ENCODE measurements at places on chromosomes 7 and 10.
A peak's percentile ranks its signal among the peaks of the same experiment; 100 is the strongest.

- no peak for DNase-seq
Measured at GRCh38 chr7:51346126-51346525, 29.5 kb upstream of the COBL start.

DNA sequence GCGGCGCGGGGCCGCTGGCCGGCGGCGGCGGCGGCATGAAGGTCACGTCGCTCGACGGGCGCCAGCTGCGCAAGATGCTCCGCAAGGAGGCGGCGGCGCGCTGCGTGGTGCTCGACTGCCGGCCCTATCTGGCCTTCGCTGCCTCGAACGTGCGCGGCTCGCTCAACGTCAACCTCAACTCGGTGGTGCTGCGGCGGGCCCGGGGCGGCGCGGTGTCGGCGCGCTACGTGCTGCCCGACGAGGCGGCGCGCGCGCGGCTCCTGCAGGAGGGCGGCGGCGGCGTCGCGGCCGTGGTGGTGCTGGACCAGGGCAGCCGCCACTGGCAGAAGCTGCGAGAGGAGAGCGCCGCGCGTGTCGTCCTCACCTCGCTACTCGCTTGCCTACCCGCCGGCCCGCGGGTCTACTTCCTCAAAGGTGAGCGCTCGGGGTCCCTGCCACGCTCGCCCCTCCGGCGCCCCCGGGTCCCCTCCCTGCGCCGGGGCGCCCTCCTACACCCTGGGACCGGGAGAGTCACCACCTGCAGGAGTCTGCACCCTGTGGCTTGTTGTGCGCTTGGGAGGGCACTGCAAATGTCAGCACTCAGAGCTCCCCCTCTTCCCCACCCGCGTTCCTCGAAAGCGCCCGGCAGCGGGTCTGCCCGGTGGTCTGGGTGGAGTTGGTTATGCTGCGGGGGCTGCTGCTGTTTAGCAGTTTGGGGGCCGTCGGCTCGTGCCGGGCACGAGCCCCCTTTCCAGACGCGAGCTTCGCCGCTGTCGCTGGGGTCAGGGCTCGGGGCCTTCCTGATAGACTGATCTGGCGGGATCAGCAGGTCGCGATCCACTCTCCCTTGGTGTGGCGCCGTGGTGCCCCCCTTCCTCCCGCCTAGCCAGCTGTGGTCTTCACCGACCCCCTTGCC is 627 bp downstream of the DUSP5 start:
- peak; percentile 70 for DNase-seq

- DNase-seq = no peak
Measured at GRCh38 chr7:158343526-158343925, 244.1 kb downstream of the PTPRN2 start.

GRCh38 chr10:48982584-48982983 is 42.9 kb upstream of the LRRC18 start:
- no peak for DNase-seq

- peak; percentile 85 for DNase-seq
Measured at GRCh38 chr10:77965294-77965693, 38.7 kb upstream of the DLG5 start.

- DNase-seq = no peak
Measured at GRCh38 chr10:55766212-55766611, 594.8 kb downstream of the ZWINT start.

DNA sequence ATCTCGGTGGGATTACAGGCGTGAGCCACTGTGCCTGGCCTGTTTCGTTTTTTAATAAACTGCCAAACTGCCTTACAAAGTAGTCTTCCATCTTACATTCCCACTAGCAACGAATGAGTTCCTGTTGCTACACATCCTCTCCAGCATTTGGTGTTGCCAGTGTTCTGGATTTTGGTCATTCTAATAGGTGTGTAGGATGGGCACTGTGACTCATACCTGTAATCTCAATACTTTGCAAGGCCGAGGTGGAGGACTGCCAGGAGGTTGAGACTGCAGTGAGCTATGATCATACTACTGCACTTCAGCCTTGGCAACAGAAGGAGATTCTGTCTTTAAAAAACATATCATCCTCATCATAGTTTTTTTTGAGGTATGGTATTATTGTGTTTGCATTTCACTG is 21.4 kb upstream of the RSBN1L start:
- peak; percentile 70 for DNase-seq

GRCh38 chr10:10977978-10978377 is 39.7 kb upstream of the CELF2 start:
- DNase-seq = peak; percentile 13

- no peak for DNase-seq
Measured at GRCh38 chr7:158042156-158042880, 545.3 kb downstream of the PTPRN2 start.

GRCh38 chr7:72092769-72093168 is 319.4 kb downstream of the CALN1 start:
- DNase-seq = no peak

DNA sequence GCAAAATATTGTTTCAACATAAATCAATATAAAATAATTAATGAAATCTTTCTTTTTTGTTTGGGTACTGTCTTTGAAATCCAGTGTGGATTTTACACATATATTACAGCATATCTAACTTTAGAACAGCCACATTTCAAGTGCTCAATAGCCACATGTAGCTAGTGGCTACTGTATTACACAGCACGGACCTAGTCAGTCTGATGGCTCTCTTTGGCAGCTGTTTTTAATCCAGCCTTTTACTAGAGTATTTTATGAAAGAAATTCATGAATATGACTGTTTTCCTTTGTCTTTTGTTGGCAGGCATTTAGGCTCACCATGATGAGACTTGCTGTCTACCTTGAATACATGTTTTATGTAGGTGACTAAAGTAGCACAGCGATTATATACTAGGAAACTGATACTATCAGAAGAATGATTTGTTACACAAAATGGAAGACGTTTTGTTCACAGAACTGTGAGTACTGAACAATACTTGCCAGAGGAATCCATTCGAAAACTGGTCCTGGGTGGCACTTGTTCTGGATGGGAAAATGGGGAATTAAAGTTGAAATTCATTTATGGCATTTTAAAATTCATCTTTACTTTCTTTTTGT is 386.7 kb downstream of the PHTF2 start:
- no peak for DNase-seq

DNA sequence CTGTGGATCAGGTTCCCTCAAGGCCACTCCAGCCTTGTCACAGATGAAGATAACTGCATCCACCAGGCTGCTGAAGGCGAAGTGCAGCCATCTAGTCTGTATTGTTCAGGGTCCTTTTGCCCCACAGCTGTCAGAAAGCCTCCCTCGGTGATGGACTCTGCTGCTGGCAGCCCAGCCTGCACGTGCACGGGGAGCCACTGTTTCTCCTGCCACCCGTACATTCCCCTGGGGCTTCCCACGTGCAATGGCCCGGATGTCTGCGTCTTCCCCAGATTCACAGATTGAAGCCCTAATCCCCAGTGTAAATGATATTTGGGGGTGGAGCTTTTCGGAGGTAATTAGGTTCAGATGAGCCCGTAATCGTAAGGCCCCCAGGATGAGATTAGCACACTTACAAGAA is 46.6 kb upstream of the VIPR2 start:
- no peak for DNase-seq

GRCh38 chr10:51230887-51231585 is 156.7 kb downstream of the PRKG1 start:
- DNase-seq = no peak

- no peak for DNase-seq
Measured at GRCh38 chr10:125985557-125986240, 89.3 kb downstream of the FANK1 start.

DNA sequence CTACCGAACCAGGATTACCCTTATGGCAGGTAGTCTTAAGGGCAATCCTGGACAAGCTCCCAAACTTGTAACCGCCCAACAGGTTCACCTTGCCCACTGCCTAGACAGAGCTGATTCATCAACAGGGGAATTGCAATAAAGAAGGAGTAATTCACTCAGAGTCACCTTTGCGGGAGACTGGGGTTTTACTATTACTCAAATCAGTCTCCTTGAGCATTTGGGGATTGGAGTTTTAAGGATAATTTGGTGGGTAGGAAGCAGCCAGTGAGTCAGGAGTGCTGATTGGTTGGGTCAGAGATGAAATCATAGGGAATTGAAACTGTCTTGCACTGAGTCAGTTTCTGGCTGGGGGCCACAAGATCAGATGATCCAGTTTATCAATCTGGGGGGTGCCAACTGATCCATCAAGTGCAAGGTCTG is 25.3 kb downstream of the HK1 start:
- no peak for DNase-seq

DNA sequence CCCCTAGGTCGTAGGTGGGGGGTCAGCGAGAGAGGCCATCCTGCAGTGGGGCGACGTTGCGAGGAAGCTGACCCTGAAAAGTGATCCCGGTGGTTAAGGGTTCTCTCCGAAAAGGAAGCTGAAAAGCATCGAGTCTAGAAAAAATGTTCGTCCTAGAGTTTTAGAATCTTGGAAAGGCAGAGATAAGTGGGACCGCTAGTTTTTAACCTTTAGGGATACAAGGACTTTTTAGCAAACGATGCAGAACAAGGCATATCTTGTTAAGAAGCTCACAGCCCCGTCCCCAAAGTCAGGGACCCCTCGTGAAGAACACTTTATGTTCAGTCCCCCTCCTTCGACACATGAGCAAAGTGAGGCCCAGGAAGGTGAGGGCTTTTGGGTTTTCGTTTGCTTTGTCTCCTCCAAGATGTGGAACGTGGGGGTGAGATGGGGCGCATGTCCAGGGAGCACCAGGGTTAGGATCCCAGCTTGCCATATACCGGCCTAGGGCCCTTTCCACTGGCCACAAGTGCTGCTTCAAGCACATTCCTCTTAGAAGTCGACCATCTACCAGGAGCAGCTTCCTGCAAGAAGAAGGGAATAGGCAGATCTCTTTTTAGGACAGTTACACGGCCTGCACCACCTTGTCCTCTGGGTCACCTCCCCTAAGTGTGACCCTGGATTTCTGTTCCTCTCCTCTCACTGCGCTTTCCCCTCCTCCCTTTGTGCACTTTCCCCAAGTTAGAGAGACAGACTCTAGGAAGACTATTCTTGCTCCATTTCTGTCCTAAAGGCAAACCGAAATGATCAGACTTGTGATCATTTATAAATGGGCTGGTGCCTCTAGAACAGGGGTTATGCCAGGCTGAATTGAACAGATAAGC is 969 bp downstream of the SLC35G1 start:
- no peak for DNase-seq

- no peak for DNase-seq
Measured at GRCh38 chr7:35359423-35359822, 105.5 kb upstream of the TBX20 start.

- no peak for DNase-seq
Measured at GRCh38 chr10:35347121-35347562, 10.8 kb downstream of the CCNY start.

- no peak for DNase-seq
Measured at GRCh38 chr7:34362621-34363020, 295.4 kb upstream of the NPSR1 start.

GRCh38 chr7:27890205-27890849 is 150.4 kb downstream of the TAX1BP1 start:
- DNase-seq = no peak

DNA sequence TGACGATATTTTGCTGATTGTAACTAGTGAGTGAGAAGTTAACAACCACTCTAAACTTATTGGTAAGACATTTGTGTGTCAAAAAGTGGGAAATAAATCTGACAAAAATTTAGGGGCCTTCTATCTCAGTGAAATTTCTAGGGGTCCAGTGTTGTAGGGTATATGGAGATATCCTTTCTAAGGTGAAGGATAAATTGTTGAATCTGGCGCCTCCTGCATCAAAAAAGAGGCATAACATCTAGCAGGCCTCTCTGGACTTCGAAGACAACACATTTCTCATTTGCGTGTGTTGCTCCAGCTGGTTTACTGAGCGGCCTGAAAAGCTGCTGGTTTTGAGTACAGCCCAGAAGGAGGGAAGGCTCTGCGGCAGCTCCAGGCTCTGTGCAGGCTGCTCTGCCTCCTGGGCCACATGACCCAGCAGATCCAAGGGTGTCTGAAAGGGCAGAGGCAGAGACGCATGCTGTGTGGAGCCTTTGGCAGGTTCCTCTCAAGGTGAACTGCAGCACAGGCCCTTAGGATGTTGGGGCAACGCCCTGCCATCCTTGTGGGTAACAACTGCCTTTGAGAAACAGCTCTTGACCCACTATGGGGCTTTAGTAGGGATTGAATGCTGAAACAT is 72.4 kb downstream of the LMBR1 start:
- no peak for DNase-seq

- no peak for DNase-seq
Measured at GRCh38 chr7:14673202-14673601, 229.3 kb downstream of the DGKB start.

GRCh38 chr10:62075414-62075813 is 173.9 kb downstream of the ARID5B start:
- no peak for DNase-seq

DNA sequence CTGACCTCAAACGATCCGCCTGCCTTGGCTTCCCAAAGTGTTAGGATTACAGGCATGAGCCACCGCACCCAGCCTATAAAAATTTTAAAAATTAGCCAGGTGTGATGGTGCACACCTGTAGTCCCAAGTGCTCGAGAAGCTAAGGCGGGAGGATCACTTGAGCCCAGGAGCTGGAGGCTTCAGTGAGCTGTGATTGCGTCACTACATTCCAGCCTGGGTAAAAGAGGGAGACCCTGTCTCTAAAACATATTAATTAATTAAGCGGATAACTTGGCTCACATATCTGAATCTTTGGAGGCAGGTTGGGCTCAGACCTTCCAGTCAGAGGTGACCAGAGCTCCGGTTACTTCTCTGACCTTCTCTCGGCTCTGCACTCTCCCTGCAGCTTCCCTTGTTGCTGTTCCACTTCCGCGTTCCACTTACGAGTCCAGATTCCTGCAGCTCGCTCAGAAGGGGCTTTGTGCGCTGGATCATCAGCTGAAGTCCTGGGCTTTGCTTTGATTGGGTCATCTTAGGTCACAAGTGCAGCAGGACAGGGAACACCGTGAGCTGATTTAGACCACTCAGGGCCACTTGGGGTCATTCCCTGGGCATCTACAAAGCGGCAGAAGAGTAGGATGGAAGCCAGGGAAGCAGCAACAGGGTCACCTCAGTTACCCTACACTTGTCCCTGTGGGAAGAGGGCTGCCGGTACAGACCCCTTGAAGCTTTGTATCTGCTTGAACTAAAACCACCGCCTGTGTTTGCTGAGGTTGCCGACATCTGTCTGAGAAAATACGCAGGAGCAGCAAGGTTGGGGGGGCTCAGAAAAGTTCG is 2.0 kb upstream of the ARPC1B start:
- no peak for DNase-seq

GRCh38 chr10:51488766-51489408 is 210.5 kb downstream of the CSTF2T start:
- DNase-seq = no peak

GRCh38 chr7:97174303-97174702 is 56.8 kb downstream of the SDHAF3 start:
- peak; percentile 29 for DNase-seq

Measured in fibroblast of pulmonary artery (primary cell).